Stimulated activated CD4-positive, alpha-beta T cell treated with anti-CD3 and anti-CD28 coated beads, Interleukin-12 subunit alpha, Interleukin-12 subunit beta, amount 100 ng/mL, for 48 hours (primary cell): ENCODE measurements at places on chromosomes 1 and 21.

DNA sequence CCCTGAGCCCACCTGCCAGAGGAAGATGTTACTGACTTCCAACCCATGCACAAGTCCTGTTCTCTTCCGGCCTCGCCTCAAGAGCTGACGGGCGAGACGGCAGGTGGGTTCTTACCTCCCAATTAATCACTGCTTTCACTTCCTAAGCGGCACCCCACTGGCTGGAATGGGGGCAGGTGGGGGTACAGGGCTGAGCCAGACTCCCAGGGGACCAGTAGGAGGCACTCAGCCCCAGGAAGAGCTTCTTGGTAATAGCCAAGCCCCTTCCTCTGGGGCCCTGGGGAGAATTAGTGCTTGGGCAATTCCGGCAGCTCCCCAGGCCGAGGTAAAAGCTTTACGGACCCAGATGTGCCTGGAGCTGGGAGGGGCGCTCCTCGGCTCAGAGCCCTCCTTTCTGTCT lies 9.7 kb downstream of the CNTN2 start:
- DNase-seq = no peak

DNA sequence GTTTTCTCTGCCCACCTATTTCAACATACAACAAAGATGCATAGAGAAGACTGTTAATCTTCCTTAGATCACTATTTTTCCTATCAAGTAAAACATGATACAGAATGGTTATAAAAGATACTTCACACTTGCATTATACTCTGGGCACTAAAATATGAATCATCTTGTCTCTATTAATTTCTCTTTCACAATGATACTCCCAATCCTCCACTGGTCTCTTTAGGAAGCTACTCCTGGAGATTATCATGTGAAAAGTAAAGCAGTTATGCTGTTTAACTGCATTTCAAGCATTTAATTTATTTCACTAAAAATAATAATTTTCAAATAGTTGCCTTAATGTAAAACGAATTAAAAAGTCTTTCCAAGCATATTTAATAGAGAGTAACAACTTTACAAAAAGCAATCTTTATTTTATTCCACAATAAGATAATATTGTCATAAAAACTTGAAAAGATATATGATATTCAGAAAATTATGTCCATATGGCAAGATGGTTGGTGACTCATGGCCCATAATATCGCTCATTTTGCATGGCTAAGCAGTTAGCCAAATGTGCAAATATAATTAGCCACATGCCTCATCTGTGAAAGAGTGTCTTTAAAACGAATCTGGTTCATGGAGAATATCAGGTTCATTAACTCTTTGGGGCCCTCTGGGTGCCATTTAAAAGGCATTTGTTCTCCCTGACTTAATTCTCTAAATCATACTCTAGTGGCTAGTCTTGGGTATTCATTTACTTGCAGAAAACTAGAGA lies 1569.0 kb upstream of the B3GALT2 start:
- no peak for DNase-seq

DNA sequence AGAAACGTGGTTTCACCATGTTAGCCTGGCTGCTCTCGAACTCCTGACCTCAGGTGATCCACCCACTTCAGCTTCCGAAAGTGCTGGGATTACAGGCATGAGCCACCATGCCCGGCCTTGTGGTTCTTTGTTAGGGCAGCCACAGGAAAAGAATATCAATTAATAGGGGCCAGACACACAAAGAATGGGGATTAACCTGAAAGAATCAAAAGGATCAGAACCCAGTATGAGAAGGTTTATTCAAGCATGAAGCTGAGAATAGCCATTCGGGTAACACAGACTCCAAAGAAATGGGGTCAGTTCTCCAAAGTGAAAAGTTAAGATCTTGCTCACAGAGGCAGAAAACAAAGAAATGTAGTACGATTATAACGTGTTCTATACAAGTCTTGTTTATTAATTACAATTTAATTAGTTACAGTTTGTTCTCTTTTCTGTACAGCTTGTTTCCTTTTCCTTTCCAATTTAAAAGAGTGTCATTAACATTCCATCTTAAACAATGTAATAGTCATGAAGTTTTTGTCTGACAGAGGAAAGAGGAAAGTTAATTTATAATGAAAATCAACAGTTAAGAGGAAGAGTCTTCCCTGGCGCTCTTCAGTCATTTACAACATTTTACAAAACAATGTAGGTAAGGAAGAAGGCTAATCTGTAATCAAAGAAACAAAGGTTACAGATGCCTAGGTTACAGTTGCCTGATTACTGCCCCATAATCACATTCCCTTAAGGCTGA lies 51.3 kb upstream of the SLC45A1 start:
- DNase-seq = no peak

- no peak for DNase-seq
These were observed 567.5 kb downstream of the PLA2G4A start for GRCh38 chr1:187396226-187396625.

DNA sequence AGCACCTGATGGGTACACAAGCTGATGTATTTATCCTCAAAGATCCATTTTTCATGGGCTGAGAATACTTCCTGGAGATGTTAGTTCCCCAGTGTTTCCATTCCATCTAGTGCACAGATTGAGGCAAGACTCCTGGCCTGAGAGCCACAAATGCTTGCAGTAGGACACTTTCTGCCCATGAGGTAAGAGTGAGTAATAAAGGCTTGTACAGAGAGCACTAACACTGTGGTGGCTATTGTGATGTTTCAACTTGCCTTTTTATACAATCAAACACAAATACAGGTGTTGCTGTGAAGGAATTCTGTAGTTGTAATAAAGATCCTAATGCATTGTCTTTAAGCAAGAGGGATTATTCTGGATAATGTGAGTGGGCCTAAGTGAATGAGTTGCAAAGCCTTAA lies 186.1 kb upstream of the ADAMTS5 start:
- DNase-seq = no peak

DNA sequence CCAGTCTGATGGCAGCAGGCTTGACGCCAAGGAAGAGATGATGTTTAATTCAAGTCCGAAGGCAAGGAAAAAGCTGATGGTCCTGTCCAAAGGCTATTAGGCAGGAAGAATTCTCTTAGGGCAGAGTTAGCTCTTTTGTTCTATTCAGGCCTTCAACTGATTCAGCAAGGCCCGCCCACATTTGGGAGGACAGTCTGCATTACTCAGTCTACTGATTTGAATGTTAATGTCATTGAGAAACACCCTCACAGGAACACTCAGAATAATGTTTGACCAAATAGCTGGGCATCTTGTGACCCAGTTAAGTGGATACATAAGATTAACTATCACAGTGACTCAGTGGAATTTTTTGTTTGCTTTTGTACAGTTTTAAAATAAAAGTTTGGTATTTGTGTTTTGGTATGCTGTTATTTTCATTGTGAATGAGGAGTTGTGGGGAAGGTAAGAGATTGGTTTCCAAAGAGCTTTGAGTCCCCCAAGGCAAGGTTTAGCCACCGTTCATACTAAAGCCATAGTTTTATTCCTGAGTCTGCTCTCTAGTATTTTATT lies 1.7 kb upstream of the ZNF691 start:
- DNase-seq = no peak

- DNase-seq = no peak
These were observed 1659.8 kb downstream of the BRINP3 start for GRCh38 chr1:188817814-188818213.

DNA sequence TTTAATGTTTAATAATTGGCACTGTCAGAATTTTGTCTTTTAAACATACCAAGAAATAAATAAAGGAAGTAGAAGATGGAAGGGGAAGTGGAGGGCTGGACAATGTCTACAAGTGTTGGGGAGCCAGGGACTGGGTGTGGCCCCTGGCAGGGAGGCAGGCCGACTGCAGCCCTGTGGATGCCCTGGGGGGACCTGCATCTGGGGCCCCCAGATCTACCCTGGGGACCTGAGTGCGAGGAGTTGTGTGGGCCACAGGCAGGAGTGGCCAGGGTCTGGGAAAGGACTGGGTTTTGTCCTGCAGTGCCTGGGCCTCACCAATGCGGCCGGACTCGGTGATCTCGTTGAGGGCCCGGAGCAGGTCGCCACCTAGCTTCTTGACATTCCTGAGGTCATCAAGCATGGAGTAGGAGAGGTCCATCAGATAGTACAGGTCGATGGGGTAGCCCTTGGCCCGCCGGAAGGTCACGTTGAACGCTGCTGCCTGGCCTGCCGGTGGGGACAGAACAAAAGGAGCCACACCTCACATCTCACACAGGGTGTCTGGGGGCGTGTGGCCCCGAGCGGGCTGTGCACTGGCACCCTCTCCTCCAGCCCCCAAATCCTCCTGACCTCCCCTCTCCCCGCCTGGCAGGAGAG lies 17.5 kb downstream of the ITGB2 start:
- DNase-seq = no peak

DNA sequence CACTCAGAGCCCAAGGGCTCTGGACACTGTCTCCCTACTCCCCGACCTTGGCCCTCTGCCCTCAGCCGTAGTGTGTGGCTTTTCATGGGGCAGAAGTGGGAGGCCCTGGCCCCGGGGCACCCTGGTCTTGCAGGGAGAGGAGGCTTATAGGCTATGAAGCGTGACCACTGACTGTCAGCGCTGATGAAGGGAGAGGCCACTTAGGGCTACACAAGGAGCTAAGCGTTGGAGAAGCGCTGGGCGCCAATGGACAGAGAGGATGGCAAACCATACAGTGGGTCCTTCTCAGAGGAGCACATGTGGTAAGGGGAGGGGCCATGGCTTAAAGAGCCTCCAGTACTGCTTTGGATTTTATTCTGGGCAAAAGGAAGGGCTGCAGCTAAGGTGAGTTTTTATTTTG lies 7.9 kb downstream of the CRABP2 start:
- no peak for DNase-seq

GRCh38 chr1:95889400-95889799 lies 655.4 kb downstream of the RWDD3 start:
- DNase-seq = no peak

- no peak for DNase-seq
These were observed 15.0 kb downstream of the TM2D1 start for GRCh38 chr1:61709908-61710289.

- DNase-seq = no peak
These were observed 257.5 kb downstream of the LRRC40 start for GRCh38 chr1:69947837-69948236.

- no peak for DNase-seq
These were observed 87.2 kb downstream of the LAMC2 start for GRCh38 chr1:183273300-183273699.

DNA sequence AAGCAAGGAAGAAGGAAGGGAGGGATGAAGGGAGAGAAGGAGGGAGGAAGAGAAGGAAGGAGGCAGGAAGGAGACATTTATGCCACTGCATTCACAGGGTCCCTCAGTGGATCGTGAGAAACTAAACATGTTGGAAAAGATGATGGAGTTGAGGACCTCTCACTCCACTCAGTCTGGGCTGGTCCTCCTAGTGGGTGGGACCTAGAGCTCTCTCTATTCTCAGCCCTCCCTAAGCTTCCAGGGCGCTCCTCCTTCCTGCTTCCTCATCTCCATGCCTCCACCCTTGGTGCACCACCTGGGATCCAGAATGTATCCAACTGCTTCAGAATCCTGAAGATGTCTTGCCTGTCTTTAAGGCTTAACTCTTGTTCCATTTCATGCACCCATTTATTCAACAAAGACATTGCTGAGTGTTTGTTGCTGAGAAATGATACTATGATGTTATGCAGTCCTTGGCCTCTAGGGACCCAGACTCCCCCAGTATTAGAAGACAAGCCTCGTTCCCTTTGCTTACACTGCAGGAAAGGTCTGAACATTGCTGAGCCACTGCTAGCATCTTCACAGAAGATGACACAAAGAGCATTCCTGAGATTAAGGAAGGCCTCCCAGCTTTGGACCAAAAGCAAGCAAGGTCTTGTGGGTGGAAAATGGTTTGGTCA lies 88.5 kb downstream of the BEND5 start:
- DNase-seq = no peak

- DNase-seq = no peak
These were observed 800 bp downstream of the DR1 start for GRCh38 chr1:93346421-93346993.

DNA sequence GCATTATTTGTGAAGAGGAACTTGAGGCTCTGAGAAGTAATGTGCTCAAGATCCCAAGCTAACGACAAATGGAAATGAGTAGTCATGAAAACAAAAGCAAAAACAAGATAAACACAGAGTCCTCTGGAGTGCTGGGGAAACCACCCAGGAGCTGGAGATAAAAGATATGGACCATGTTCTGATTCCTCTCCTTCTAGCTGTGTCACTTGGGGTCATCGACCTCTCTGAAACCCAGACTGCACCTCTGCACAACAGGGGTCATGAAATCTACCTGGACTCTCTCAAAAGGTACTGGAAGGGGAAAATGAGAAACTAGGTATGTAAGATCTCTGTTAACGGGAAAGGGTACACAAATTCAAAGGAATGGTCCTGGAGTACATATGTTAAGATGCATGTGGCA lies 6.5 kb downstream of the PGLYRP4 start:
- DNase-seq = no peak

- no peak for DNase-seq
These were observed 29.3 kb downstream of the MORC3 start for GRCh38 chr21:36349315-36349714.

DNA sequence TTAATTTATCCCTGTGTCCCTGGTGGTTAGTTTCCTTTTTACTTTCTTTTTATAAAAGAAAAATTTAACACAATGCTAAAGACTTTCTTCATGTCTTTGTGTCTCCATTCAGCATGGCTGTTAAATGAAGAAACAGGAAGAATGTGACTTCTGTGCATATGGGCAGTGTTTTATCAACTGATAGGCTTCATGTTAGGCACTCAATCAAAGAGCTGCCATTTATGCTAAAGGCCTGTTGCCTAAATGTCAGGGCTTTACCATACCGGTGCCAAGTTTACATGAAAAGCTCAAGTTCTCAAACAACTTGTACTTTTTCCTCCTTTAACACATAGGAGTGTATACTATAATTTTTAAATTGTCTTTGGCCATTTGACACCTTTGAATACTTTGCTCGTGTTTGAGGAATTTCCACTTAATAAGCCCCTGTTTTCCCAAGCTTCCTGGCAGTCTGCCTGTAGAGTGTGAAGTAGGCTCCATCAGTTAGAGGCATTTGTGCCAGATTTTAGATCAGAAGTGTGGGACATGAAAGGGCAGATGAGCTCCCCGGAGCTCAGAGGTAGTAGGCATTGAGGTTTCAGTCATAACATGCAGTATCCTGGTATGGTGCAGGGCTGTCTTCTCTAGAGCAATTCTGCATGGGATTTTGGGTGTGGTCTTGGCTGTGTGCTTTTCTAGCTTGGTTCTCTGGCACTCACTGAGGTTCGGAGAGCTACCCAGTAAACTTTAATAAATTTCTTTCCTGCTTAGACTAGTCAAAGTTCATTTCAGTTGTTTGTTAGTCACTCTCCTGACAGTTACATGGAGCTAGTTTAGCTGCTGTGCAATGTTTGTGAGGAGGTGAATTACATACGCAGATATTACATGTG lies 119.0 kb downstream of the LEPR start:
- DNase-seq = no peak

GRCh38 chr21:25465263-25465662 lies 142.0 kb downstream of the MRPL39 start:
- no peak for DNase-seq

DNA sequence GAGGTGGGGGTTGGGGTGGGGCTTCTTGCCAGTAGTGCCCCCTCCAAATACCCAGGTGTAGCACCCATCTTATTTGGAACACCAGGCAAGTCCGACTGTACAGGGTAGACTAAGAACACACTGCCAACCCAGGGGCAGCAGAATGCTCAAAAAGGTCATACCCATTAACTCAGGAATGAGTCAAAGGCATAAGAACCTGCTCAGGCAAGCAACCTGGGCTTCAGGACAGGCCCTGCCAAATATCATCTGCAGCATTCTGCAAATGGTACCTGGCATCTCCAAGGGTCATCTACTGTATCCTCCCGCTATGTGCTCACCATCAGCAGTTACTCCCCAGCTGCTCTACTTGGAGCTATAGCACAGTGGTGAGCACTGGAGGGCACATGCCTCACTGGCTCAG lies 19.4 kb downstream of the PEA15 start:
- no peak for DNase-seq

GRCh38 chr1:152884966-152885624 lies 7.0 kb downstream of the SMCP start:
- DNase-seq = no peak

GRCh38 chr1:101440485-101440884 lies 203.7 kb downstream of the S1PR1 start:
- DNase-seq = no peak
